ENCODE measurements at places on chromosomes 3 and 15. TPM values are rescaled to one million over a fixed set of nuclear protein-coding genes. Genes with fewer than 3 reads are reported as not detected.

DNA sequence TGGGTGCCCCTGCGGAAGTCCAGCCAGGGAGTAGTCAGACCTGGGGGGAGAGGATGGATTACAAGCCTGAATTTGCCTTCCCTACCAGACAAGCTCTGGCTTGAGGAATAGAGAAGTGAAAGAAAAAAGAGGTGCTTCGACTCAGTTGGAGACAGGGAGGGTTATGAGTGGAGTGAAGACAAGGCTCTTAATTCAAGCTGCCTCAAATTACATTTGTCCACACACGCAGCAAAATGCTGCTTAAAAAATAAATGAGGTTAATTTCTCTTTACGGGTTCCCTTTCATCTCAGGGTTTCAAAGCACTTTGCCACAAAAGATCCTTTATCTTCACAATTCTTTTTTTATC, 49.0 kb upstream of the SLC4A7 start:
- no peaks in the 10 kb centered on the region for H3K36me3 ChIP-seq
- H3K4me1 ChIP-seq = peaks cover 23% of the 10 kb centered on the region
- no peaks in the 10 kb centered on the region for H3K27me3 ChIP-seq
- no peak for DNase-seq
- no peak overlapping the region for H3K27ac ChIP-seq

RNU5B-1 gene
- total RNA-seq = 15.0 TPM

- peak overlapping the region; percentile 10 for H3K27ac ChIP-seq
- H3K4me1 ChIP-seq = peaks cover 18% of the 10 kb centered on the region
- no peak for DNase-seq
- H3K27me3 ChIP-seq = no peaks in the 10 kb centered on the region
- H3K4me3 ChIP-seq = no peak overlapping the region
Measured at GRCh38 chr15:70741107-70741531, 22.2 kb downstream of the UACA start.

CCDC191 gene
- total RNA-seq = 8.4 TPM

PRTG gene
- total RNA-seq = 14.3 TPM

- peaks cover 11% of the 10 kb centered on the region for H3K4me1 ChIP-seq
- DNase-seq = no peak
- H3K4me3 ChIP-seq = no peak overlapping the region
- H3K27me3 ChIP-seq = no peaks in the 10 kb centered on the region
Measured at GRCh38 chr3:108877901-108878300, 55.3 kb downstream of the TRAT1 start.

DNA sequence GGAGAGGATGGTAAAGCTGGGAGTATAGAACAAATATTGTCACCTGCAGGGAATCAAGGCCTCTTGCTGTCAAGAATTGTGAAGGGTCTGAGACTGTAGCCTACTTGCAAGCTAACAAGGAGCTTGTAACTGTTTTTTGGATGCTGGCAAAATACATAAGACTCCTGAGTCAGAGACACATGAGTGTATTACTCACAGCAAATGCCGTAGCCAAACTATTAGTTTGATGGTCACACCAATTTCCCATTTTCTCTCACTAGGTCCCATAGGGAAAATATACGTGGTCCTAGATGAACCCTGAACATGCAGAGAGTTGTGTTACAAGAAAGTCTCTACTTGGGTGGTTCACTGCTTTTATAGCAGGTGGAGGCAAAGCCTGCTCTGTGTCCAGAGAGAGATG, 44.7 kb upstream of the LIPC start:
- H3K36me3 ChIP-seq = no peaks in the 10 kb centered on the region
- no peak for DNase-seq
- H3K4me1 ChIP-seq = peaks cover 23% of the 10 kb centered on the region
- no peak overlapping the region for H3K27ac ChIP-seq
- H3K27me3 ChIP-seq = no peaks in the 10 kb centered on the region

DNA sequence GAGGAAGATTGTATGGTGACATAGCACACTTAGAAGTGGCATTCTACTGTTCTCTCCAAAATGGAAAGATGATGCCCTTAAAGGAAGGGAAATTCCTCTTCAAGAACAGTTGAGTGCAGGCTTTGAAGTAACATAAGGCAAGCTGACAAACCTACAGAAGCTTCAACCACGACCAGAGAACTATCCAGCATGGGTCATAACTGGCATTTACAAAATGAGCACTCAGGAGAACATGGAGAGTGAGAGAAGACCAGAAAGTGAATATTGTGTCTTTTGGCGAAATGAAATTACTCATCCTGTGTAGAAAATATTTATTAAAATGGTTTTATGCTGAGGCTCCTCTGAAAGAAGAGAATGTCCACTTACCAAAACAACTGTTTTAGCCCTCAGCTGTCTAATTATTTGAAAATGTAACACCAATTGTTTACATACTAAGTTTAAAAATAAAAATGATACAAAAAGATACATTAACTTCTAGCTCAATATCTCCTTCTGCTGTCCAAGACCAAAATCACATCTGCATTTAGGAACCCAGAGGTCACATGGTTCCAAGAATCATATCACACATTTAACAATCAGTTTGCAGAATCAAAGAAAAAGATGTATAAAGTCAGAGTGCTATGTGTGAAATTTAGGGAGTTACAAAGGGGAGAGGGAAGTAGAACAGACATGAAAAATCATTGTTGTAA, 216.9 kb downstream of the ATP8B4 start:
- H3K4me3 ChIP-seq = no peak overlapping the region
- DNase-seq = no peak
- H3K4me1 ChIP-seq = peaks cover 34% of the 10 kb centered on the region
- no peaks in the 10 kb centered on the region for H3K27me3 ChIP-seq
- no peaks in the 10 kb centered on the region for H3K36me3 ChIP-seq

DISP2 gene
- total RNA-seq = 1.5 TPM

SYNPR gene
- total RNA-seq = 2.3 TPM

DUOXA2 gene
- 0.17 TPM for total RNA-seq

GRCh38 chr15:31556494-31557150, 230.0 kb downstream of the KLF13 start:
- H3K4me3 ChIP-seq = no peak overlapping the region
- no peaks in the 10 kb centered on the region for H3K36me3 ChIP-seq
- H3K27ac ChIP-seq = no peak overlapping the region

HCN4 gene
- 3.8 TPM for total RNA-seq

KLHL40 gene
- total RNA-seq = 0.12 TPM

ESYT3 gene
- 2.0 TPM for total RNA-seq

LOXL1 gene
- 10.3 TPM for total RNA-seq

DPPA2 gene
- 0.36 TPM for total RNA-seq

DNA sequence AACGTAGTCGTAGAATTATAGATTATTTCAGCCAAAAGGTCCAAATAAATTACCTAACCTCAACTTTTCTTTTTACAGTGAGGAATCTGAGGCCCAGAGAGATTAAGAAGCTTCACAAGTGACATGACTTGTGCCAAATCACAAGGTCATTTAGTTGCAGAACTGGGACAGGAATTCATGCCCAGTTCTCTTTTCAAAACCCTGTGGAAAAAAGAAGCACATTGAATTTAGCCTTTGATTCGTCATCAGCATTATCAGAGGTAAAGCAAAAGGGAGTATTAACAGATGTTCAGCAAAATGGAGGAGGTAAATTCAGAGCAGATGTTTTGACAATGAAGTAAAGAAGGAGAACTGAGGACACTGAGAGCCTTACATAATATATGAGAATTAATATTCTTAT, 4.5 kb downstream of the SERPINI2 start:
- no peak for DNase-seq
- H3K4me1 ChIP-seq = no peaks in the 10 kb centered on the region
- no peaks in the 10 kb centered on the region for H3K36me3 ChIP-seq
- H3K27ac ChIP-seq = no peak overlapping the region
- no peaks in the 10 kb centered on the region for H3K27me3 ChIP-seq

DNA sequence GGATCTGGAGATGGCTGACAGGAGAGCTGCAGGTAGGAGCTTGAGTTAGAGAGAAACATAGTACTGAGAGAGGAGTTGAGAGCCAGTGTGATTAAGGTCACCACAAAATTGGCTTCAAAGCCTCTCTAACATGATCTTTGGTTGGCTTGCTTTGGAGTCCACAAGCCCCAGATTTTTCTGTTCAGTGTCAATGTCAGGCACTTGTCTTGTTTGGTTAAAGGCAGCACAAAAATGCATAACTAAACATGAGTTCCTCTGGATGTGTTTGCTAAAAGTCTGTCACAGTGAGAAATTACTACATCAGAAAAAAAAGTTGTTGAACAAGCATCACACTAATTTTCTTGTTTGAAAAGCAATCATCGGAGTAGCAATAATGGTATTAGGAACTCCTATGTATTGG, 440.5 kb downstream of the NTRK3 start:
- H3K4me1 ChIP-seq = no peaks in the 10 kb centered on the region
- peaks cover 34% of the 10 kb centered on the region for H3K27me3 ChIP-seq
- no peak overlapping the region for H3K4me3 ChIP-seq
- no peak overlapping the region for H3K27ac ChIP-seq
- H3K36me3 ChIP-seq = no peaks in the 10 kb centered on the region

DNA sequence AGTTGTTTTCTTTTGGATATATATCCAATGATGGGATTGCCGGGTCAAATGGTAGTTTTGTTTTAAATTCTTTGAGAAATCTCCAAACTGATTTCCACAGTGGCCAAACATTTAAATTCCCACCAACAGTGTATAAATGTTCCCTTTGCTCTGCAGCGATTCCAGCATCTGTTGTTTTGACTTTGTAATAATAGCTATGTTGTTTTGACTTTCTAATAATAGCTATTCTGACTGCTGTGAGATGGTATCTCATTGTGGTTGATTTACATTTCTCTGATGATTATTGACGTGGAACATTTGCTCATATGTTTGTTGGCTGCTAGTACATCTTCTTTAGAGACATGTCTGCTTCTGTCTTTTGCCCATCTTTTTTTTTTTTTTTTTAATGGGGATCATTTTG, 332.2 kb upstream of the GBE1 start:
- no peaks in the 10 kb centered on the region for H3K4me1 ChIP-seq
- H3K27me3 ChIP-seq = no peaks in the 10 kb centered on the region
- no peak for DNase-seq
- no peaks in the 10 kb centered on the region for H3K36me3 ChIP-seq
- no peak overlapping the region for H3K27ac ChIP-seq

DNA sequence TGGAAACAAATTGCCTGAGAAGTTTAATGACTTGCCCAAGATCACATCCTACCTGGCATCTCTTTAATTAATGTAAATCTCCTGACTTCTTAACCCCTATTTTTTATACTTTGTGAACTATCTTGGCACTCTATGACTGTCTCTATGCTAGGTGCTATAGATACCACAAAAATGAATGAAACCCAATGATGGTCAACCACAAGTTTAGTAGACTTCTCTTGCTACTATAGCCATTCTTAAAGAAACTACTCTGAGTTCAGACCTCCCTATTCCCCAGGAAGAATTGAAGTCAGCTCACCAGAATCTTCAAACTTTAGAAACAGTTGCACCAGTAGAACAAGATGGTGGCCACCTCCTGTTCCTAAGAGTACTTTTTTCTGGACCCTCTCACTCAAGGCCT, 191.1 kb downstream of the RSL24D1 start:
- H3K4me1 ChIP-seq = no peaks in the 10 kb centered on the region
- DNase-seq = no peak
- no peak overlapping the region for H3K27ac ChIP-seq
- H3K27me3 ChIP-seq = peaks cover 9% of the 10 kb centered on the region
- no peaks in the 10 kb centered on the region for H3K36me3 ChIP-seq
- H3K4me3 ChIP-seq = no peak overlapping the region

Measured in type B pancreatic cell (in vitro differentiated cells).